ENCODE measurements at places on chromosomes 4 and X.

- DNase-seq: peak; percentile 18
These were observed 12.4 kb upstream of the EOLA2 start for GRCh38 chrX:149950681-149951080.

DNA sequence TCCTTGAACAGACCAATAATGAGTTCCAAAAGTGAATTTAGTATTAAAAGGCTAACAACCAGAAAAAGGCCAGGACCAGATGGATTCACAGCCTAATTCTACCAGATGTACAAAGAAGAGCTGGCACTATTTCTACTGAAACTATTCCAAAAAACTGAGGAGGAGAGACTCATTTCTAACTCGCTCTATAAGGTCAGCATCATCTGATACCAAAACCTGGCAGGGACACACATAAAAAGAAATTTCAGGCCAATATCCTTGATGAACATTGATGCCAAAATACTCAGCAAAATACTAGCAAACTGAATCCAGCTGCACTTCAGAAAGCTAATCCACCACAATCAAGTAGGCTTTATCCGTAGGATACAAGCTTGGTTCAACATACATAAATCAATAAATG is 35.8 kb upstream of the USP46 start:
- no peak for DNase-seq

- no peak for DNase-seq
These were observed 30.2 kb upstream of the TENM3 start for GRCh38 chr4:182213004-182213403.

- no peak for DNase-seq
These were observed 11.7 kb upstream of the MAEA start for GRCh38 chr4:1277667-1278665.

DNA sequence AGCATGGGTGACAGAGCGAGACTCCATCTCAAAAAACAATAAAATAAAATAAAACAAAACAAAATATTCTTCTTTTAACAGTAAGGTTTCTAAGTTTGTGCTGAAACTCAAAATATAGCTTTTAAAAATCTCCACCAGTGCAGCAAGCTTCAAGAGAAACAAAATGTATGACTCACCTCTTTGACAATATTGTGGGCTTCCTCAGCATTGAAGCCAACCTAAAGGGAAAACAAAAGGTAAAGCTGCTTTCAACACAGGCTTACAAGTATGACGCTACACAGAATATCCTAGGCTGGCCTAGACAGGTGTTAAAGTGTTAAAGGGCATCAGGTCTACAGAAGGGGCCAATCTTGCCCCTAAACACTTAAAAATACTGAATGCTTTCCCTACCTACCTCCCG is 1.2 kb downstream of the DYNLT3 start:
- no peak for DNase-seq

DNA sequence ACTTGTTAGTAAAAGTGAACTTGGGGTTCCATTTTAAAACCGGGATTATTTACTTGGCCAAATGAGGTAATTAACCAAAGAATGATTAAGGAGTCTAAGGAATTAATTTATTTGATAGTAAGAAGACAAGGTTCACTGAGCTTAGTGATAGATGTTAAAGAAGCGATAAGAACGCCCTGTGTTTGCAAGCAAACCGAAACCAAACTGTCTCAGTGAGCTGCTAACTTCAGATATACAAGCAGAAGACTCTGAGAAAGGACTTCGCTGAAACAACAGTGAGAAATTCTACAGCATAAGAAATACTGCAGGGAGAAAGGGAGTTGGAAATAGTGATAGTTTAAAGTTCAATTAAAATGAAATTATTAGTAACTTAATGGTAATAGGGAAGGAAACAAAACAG is 37.6 kb upstream of the SHISA3 start:
- DNase-seq: no peak

- DNase-seq: no peak
These were observed 25.8 kb upstream of the TBL1X start for GRCh38 chrX:9438933-9439494.

GRCh38 chrX:32530802-32531403 is 680.4 kb downstream of the DMD start:
- peak; percentile 35 for DNase-seq

DNA sequence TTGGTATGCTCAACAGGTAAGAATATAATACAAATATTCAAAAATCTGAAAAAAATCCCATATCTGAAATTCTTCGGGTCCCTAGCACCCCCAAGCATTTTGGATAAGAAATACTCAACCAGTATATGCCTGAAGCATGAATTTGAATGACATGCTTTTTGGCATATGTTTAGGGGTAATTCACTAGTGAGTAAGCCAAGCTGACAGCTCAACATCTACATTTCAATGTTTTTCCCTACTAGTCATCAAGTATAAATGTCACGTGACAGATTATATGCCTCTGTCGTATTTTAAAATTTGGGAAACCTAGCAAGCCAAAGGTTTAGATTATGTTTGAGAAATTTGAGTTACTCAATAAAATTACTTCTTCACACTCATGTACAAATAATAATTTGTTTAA is 125.1 kb downstream of the FGF16 start:
- no peak for DNase-seq

GRCh38 chr4:38920186-38920585 is 52.6 kb downstream of the FAM114A1 start:
- no peak for DNase-seq

DNA sequence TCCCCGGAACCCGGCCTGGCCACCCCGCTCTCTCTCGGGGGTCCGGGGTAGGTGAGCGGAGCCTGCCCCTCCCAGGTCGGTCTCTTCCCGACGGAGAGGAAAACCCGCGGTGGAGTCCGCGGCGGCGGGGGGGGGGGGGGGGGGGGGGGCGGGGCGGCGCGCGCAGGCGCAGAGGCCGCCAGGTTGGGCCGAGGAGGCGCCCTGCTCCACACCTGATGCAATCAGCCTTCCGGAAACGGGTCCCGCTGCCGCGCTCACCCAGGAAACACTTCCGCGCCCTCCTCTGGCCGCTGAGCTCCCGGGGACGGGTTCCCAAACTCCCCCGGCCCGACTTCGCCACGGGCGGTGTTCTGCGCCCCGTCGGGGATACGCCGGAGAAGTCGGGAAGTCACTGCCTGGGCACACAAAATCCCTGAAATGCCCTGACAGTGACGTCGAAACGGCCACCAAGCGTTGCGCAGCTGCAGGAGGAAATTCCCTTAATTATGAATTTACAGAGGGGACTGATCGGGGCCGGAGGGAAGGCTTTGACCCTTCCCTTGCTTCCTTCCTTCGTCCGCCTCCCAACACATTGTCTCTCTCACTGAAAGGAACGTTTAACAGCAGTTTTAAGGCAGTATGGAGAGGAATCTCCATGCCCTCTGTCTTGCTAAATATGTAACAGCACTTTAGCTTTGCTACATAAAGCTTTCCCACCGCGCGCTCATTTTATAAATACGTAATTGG is 2.1 kb upstream of the APBB2 start:
- peak; percentile 65 for DNase-seq

GRCh38 chr4:121397941-121398601 is 17.3 kb upstream of the QRFPR start:
- no peak for DNase-seq

Data from B cell (primary cell).